ENCODE measurements at places on chromosomes 5 and 9. TPM values are rescaled to one million over a fixed set of nuclear protein-coding genes. Genes with fewer than 3 reads are reported as not detected.

DNA sequence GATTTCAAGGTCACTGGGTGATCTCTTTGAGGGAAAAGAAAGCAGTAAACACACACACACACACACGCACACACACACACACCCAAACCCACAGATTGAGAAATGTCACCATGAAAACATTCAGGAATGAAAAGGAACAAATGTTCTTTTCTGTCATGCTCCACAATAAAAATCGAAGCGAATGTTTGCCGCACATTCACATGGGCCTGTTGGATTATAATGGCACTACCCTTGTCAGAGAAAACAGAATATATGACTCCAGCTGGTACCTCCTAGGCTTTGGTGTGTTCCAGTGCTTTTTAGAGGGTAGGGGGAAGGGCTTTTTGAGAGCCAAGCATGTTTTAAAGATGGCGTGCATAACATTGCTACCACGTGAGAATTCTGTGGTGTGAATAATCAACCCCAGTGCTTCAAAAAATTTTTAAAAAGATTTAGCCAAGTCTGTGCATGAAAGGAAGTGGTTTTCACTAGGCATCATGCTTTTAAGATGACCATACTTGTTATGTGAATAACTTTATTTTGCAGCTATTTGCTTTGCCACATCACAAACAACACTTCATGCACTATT lies 120.8 kb upstream of the ZNF608 start:
- DNase-seq = no peak

DNA sequence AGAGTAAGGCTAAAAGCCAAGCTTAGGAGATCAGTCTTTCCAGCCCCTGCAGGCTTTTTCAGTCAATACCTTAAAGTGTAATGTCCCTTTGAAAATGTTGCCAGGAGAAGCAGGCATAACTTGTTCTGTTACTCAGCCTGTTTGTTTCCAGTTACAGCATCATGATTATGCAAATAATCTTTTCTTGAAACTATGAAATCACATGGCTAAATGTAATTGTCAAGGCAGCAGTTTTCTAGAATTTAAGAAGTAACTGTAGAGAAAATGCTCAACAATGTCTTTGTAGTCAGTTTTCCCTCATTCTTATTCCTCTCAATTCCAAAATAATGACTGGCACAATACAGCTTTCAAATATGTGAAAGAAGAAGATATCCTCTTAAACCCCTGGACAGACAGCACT lies 1.9 kb upstream of the GPR107 start:
- DNase-seq = no peak

GRCh38 chr9:129550199-129550839 lies 70.6 kb downstream of the C9orf50 start:
- no peak for DNase-seq

DNA sequence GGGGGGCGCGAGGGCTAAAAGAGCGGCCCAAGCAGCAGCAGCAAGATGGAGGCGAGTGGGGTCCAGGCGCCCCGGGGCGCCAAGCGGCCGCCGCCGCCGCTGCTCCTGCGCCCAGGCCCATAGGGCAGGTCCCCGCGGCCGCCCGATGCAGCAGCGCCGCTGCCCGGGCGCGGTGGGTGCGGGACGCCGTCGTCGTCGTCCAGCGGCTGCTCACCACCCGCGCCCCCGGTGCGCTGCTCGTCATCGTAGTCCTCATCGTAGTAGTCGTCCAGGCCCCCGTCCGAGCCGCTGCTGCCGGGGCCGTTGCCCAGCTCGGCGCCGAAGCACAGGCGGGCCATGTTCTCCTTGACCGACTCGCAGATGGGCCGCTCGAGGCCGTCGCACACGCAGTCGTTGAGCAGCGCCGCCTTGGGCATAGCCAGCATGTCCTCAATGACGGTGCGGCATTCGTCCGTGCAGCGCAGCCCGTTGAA lies 1.5 kb downstream of the GAS1 start:
- no peak for DNase-seq

GRCh38 chr5:5615569-5615968 lies 193.1 kb downstream of the ICE1 start:
- DNase-seq = no peak

GRCh38 chr9:68476847-68477246 lies 63.8 kb downstream of the TMEM252 start:
- DNase-seq = no peak

- DNase-seq = no peak
Measured at GRCh38 chr5:3131161-3131560, 379.7 kb upstream of the IRX2 start.

- DNase-seq = no peak
Measured at GRCh38 chr5:26669523-26669922, 368.9 kb downstream of the CDH9 start.

DNA sequence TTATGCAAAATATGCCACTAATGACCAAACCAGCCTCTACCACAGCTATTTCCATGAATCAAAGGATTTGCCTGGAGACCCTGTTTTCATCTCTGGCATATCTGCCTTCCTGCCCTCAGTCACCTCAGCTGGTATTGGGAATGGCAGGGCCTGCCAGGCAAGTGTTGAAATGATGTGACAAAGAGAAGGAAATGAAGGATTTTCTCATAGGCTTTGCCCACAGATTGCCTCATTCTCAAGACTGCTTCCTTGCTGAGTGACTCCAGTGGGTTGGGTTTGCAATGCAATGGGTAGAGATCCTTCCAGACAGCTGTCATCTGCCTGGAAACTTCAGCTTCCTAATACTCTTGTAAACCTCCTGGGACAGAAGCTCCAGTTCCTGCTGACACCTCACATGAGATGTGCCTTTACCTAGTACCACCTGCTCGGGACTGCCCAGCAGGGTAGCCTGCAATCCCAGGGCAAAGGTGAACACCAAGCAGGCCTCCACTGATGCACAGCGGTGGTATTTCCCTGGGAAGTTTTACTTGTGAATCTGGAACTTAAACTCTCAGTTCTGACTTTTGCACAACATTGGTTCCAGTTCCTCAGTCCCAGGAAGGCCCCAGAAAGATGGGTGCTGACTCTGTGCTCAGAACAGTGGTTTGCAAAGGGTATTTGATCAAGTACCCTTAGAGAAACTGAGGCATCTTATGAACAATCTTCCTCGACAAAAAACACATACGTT lies 64.8 kb upstream of the SLC1A1 start:
- no peak for DNase-seq

- DNase-seq = no peak
Measured at GRCh38 chr5:155522540-155522939, 509.0 kb downstream of the KIF4B start.

DNA sequence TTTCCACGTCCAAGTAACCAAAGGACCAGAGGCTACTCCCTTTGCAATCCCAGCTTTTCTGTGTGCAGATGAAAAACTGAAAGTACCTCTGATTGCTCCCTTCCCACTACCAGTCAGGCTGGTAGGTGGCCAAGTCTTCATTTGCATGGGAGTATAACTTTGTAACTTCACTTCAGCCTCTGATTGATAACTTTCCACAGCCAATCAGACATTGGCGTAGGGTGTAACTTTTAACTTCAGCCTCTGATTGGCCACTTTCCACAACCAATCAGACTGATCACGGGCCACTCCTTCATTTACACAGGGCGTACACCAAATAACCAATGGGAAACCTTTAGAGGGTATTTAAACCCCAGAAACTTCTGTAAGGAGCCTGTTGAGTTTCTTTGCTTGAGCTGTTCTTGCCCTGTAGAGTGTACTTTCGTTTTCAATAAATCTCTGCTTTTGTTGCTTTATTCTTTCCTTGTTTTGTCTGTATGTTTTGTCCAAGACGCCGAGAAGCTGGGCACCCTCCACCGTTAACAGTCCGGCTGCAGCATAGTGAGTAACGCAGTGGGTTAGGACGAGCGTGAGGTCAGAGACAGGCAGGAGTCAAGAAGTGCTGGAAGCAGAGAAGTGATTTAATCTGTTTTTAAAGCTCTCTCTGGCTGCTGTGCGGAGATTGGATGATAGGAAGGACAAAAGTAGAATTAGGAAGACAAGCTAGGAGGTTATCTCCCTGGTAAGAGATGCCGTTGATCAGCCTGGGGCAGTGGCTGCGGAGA lies 3.5 kb upstream of the EXOSC2 start:
- DNase-seq = no peak

DNA sequence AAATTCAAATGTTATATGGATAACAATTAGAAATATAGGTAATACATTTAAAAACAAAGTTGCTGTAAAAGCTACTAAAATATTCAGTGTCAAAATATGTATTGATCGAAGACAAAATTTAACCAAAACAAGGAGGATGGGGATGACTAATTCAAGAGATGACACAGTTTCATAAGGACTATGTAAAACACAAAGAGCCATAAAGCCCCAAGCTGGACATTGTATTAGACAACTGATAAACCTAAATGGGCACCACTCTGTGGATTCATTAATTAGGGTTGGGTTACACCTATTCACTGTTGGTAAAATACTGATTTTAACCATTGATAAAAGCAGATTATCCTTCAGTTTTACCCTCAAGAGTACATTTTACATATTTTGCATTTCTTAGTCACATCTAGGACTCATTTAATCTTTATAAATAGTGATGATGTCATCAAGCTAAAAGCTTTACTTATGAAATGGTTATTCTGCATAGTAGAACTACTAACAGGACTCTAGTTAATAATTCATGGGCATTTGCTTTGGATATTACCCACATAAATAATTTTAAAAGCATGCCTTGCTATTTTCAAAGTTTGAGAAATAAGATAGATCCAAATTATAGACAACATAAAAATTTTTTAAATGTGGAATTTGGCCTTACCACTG lies 13.7 kb downstream of the TUT7 start:
- no peak for DNase-seq

DNA sequence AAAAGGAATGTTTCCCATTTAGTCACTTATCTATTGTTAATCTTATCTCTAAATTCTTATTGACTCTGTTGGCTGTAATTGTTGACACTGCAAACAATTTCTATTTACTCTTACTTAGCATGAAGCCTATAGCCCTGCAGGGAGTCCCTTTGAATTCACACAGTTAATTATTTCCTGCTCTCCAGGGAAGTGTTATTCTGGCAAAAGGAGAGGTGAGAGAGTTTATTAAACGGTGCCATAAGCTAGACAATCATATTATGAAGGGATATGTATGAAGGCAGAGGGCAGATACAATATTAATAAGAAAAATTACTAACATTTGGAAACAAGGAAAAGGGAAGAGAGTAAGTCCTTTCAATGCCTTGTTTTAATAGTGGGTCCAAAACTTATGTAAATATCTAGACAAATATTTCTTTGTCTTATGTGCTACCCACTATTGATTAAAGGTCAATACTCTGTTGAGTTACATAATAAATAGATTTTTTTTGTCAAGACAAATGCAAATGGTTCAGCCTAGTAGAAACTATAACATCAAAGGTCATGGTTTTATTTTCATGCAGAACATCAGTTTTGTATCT lies 107.1 kb downstream of the CDH18 start:
- no peak for DNase-seq

DNA sequence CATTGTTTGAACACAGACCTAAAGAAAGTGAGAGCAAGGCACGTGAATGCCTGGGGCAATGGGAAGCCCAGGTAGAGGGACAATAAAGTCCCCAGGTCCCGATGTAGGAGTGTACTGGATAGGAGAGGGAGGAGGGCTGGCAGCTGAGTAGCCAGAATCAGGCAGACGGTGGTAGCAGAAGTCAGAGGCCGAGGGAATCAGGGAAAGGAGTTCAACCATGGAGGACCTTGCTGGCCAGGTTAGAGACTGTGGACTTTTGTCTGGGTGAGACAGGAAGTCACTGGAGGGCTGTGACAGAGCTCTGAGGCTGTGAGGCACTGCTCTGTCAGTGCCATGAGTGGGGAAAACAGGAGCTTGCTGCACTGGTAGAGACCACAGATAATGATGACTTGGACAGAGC lies 248.2 kb downstream of the EFNA5 start:
- DNase-seq = no peak

DNA sequence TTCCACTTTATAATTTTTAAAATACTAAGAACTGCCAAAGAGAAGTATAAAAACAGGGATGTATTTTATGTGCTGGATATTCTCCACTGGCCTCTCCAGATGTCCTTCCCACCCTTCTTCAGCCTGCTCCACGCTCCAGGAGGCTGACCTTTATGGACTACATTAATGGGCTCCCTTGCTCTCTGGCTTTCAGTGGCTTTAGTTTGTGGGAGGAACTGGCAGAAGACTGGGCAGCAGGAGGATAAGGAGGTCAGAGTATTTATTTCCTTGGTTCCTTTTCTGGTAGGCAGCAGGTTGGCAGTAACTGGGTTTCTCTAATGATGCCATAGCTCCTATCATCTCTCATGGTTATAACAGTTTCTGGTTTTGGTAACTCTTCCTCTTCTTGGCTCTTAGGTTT lies 133.9 kb downstream of the PAM start:
- DNase-seq = no peak

GRCh38 chr9:87116492-87116891 lies 169.2 kb upstream of the GAS1 start:
- DNase-seq = no peak

DNA sequence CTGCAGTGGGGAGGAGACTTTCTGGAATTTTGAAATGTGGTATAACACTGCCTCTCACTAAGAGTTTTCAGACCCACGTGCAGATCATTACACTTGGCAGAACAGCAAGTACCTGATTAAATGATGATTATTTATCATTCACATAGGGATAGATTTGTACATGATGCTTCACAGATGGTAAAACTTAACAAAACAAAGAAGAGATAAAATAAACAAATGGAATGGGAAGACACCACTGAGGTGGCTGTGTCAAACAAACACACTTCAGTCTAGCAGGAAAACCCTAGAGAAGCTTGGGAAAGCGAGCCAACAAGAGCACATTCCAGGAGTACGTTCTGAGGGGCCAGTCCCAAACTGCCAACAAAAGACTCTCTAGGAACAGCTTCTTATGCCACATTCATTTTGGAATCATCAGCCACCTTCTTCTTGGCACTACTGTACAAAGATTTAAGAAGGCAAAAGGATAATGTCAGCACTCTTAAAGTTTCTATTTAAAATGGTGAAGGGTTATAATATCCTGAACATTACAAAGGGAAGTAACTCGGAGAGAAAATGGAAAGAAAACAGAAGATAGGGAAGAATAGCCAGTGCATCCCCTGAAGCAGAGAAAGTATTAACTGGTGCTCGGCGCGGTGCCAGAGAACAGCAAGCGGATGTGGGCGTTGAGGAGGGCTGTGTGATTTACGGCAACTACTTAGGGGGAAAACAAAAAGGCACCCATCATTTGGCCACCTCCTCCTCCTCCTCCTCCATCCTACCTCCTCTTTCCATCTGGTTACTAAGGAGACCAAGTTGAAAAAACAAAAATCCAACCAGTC lies 1.6 kb downstream of the MED27 start:
- peak; percentile 55 for DNase-seq

DNA sequence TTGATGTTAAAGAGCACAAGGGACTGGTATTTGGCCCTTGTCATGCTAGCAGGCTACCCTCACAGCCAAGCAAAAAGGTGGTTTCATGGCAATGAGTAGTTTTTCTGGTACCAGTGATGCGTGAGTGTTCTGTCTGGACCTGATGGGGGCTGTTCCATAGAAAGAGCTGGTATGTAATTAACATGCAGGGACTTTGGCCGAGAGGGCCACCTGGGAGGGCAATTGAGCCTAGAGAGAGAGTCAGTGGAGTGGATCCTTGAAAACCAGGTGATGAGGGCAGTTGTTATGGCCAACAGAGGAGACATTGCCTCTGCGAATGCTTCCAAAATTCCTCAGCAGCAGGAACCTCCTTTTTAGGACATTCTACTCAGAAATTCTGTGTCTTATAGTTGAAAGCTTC lies 383.3 kb downstream of the PSAT1 start:
- DNase-seq = no peak

Gene PCDHA10
- not detected for total RNA-seq

Gene ZNF483
- 2.2 TPM for total RNA-seq

Gene CDH9
- total RNA-seq = not detected

Gene ZNF883
- total RNA-seq = 0.76 TPM

Gene PRRT1B
- total RNA-seq = not detected

Gene TIGD6
- total RNA-seq = 1.4 TPM

Gene DBH
- total RNA-seq = not detected

Gene CORO2A
- 9.2 TPM for total RNA-seq

Gene ASTN2
- total RNA-seq = 4.9 TPM

Gene FOXD4L5
- total RNA-seq = 0.23 TPM

Gene PPP3R2
- not detected for total RNA-seq

Gene PFN3
- not detected for total RNA-seq

All from activated CD8-positive, alpha-beta T cell treated with anti-CD3 and anti-CD28 coated beads, Interleukin-2, amount 10 ng/mL, durations not matched to agents 7 days and 5 days (primary cell).